ENCODE measurements at places on chromosomes 7 and 10.

DNA sequence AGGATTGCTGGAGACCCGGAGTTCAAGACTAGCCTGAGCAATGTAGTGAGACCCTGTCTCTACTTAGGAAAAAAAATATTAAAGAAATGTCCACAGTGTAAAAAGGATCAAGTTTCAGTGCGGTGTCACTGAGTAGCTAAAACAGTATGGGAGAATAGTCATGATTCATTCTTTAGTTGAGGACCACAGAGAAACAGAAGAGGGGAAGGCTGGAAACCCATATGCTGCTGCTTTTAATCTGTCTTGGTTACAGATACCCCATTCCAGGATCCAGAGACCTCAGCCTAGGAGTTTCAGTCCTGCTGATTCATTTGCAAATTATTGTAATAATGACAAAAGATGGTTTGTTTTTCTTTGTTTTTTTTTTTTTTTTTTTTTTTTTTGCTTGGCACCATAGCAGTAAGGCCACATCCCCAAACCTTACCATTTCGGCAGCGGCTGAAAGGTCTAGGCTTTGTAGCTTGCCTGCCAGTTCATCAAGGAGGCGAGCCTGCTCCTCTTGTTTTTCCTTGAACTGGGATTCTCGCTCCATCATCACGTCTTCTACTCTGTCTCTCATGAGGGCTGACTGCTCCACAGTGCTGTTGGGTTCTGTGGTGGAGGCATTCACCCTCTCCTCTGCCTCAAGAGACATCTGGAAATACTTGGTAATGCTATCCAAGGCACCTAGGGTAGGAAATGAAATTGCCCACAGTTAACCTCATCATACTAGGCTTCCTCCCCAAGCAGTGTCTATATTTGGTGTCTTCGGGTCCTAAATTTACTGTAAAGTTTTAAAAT lies 44.2 kb downstream of the DLD start:
- peak; percentile 75 for DNase-seq

DNA sequence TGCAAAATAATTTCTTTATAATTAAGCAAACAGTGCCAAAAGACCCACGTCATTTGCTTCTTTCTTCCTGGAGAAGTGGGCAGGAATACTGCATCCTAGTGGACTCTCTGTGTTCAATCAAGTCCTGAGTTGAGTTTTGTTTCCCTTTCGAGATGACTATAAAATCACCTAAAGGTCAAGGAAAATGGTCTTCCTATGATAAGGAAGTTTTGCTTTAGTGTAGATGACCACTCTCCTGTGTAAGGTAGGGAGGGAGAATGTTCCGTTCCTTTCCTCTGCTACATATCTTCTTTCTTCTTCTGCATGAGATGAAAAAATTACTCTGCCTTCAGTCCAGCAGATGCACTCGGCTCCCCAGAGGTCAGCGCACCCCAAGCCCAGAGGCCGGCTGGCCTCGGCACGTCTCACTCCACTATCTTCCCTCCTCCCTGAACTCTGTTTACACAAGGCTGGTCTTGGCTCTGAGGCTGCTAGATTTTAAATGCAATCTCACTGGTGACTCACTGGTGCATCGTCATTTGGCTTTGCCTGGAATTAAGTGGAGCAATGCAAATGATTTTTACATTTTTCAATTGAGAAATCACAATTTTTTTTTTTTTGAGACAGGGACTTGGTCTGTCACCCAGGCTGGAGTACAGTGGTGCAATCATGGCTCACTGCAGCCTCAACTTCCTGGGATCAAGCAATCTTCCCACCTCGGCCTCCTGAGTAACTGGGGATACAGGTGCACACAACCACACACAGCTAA lies 18.6 kb upstream of the VDAC2 start:
- peak; percentile 96 for DNase-seq

DNA sequence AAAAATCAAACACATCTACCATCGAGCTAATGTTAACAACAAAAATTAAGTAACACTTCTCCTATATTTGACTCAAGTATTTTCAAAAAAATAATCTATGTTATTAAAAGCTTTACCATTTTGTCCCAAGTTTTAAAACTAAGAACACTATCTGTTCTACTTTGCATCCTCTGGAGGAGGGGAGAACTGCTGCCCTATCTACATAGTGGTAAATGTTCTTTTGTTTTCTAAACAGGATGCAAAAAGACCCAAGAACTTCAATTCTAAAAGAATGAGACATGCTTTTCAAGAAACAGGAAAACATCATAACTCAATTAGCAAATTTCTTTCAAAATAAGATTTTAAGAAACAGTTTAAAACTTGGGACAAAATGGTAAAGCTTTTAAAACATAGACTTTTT lies 14.8 kb downstream of the SLC26A3 start:
- no peak for DNase-seq

DNA sequence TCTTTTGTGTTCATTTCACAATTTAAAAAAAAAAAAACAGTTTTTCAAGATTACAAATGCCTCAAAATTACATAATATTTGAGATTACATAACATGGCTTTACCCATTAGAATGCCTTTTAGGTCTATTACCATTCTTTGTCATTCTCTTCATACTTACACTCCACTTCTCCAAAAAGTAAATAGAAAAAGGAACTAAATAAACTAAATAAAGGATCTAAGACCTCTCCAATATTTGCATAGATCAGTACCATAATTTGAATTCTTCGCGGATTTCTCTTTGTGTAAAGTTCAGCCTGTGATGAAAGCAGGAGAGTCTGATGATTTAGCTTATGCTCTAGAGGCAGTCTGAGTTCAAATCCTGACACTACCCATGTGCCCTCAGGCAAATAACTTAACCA lies 56.4 kb upstream of the C1GALT1 start:
- DNase-seq, result no peak

- no peak for DNase-seq
These were observed 9.1 kb upstream of the ZYX start for GRCh38 chr7:143372070-143372469.

- DNase-seq, result no peak
These were observed 430.2 kb downstream of the LRMDA start for GRCh38 chr10:75861582-75861981.

DNA sequence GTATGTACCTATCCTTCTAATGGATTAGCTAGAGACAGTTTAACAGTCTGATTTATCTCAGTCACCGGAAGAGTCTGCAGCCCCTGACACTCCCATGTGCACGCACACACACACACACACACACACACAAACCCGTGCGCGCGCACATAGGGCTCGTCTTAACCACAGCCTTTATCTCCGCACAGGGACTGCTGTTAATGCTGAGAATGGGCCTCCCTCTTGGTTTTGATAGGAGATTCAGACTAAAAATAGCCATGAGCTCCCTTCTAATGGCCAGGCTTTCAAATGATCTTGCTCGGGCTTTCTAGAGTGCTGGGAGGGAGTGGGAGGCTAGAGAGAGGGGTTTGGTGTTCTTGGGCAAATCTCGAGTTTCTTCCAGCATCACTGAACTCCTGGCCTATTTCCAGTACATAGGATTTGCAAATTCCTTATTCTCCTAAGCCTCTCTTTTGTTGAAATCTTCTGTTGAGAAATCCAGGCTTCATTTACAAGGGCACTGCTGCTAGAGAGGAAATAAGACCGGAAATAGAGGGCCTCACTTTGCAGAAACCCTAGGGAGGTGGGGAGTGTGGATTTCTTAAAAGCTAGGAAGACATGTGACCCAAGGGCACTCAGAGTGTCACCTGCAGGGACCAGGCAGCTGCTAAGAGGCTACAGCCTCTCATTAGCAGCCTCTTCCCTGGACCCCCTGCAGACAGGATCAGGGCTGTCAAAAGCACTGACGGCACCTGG lies 2.4 kb downstream of the TMEM72 start:
- no peak for DNase-seq

DNA sequence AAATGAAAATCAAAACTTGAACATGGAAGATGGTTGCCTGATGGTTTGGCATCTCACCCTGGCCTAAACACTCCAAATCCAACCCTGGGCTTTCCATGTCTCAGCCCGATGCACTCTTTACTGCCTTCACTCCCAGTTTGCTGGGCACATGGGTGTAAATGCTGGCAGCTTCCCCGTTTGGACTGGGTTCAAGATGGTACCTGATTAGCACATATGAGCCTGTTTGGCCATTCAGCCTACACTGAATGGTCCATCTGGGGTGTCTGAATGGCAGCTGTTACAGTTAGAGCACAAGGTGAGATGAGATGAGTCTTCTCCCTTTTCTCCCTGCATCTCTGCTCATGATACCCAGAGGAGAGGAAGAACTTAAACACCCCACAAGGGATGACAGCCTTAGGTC lies 37.1 kb downstream of the ATXN7L1 start:
- no peak for DNase-seq

GRCh38 chr10:103458720-103459119 lies at the start of gene CALHM1:
TSS of gene CALHM1 (minus strand) at chr10:103458900. CDS start at chr10:103458751, 149 bp downstream.
- DNase-seq, result no peak

- peak; percentile 43 for DNase-seq
These were observed 28.2 kb downstream of the PPIF start for GRCh38 chr10:79375321-79376077.

DNA sequence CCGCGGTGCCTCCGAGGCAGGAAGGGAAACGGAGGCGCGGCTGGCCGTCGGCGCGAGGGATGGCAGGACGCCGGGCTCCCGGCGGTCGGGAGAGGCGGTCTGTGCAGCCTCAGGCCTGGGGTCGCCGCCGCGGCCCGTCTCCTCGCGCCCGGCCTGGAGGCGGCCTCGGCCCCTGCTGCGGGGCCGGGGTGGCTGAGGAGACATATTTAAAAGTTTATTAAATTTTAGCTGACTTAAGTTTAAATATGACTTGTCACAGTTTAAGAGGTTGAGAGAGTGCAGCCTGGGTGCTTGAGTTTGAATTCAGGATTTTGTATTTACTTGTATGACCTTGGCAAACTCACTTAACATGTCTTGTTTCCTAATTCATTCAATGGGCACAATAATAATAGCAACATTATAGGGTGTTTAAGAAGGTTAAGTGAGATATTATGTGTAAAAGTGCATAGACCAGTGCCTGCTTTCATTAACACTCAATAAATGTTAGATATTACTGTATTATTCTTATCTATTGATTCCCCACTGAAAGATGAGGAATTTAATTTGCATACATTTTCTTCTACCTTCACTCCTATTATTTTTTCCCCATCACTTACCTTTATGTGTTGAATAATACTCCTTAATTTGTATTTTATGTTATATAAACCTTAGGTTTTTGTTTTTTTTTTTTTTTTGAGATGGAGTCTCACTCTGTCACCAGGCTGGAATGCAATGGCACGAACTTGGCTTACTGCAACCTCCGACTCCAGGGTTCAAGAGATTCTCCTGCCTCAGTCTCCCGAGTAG lies 718 bp downstream of the DYNC2I1 start:
- no peak for DNase-seq

DNA sequence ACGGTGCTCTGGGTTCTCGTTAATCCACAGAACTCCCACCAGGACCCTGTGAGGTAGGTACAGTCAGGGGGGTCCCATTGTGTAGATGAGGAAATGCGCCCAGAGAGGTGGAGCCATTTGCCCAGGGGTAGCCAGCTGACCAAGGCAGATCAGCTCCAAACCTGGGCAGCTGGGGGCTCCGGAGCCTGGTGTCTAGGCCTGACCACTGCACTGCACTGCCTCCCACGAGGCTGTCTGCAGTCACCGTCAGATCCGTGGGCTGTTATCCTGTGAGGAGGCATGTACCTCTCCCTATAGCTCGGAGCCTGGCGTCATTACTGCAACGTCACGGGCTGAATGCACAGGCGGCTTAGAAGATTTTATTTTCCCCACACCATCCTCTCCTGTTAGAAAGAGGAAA lies 411.8 kb upstream of the FOXK1 start:
- DNase-seq, result no peak

GRCh38 chr10:29120216-29120615 lies 168.7 kb upstream of the LYZL1 start:
- DNase-seq, result peak; percentile 63

- DNase-seq, result no peak
These were observed 75.5 kb downstream of the RPS24 start for GRCh38 chr10:78109210-78109609.

DNA sequence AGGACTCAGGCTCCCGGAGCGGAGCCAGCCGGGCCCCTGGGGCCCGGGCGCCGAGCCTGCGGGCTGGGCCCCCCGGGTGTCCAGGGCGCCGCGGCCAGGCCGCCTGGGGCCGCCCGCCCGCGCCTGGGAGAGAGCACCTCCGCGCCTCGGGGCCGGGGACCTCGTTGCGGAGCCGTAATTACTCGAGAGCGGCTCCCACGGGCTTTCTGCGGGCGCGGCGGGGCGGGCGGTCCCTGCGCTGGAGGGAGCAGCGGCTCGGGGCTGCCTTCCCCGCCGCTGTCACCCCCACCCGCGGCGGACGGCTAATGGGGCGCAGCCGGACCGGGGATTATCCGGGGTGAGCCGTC lies 1.5 kb downstream of the GNB2 start:
- DNase-seq, result no peak

GRCh38 chr10:62801871-62802270 lies 2.6 kb upstream of the ADO start:
- DNase-seq, result no peak

DNA sequence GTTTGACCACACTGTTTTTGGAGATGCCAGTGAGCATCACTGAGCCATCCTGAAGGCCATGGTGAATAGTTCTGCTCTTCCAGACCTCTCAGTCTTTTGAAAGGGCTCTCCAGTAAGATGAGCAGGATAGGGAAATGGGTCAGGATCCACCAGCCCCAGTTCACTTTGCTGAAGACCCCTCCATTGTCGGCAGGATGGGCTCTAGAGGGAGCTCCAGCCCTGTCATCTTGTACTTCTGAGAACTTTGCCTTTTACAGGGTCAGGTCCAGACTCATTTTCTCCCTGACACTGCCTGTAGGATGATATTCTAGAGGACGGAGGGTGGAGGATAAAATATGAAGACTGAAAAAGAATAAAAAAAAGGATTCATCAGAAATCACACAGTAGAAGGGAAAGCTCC lies 13.1 kb downstream of the LHFPL3 start:
- DNase-seq, result peak; percentile 4

DNA sequence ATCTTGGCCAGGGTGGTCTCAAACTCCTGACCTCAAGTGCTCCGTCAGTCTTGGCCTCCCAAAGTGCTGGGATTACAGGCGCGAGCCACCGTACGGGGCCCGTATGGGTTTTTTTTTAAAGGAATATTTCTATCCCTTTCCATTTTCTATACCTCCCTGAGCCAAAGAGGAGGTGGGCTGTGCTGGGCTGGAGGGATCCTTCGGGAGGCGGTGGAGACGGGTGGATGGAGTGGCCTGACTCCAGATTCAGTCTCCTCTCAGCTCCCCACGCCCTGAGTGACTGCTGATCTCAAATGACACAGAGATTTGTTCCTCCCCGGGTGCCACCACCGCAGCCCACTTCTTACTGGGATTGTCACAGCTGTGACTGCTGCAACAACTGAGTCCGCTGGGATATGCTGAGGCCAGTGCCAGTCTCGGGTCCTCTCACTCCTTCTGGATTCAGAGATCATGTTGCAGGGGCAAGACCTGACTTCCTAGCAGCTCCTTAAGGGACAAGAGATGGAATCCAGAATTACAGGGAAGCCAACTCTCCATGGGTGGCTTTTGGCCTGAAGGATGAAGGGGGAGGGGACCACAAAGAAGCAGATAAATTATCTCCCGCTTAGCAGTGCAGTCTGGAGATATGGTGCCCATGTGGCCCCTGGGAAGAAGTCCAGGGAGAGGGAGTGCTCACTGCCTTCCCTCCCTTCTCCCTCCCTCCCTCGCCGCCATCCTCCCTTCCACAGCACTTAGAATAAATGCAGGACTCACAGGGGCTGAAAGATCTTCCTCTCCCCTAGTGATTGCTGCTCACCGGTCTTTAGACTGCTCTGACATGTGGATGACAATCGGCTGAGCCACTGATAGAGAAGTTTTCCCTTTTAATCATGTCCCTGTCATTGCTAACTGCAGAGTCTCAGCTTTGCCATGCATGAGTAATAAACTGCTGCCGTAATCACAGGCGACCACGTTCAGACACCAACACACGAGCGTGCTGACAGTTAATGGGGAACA lies 14.3 kb downstream of the GALNT17 start:
- no peak for DNase-seq

GRCh38 chr7:27147199-27148030 lies at the start of gene HOXA6:
TSS of gene HOXA6 (minus strand) at chr7:27147774. CDS start at chr7:27147749, 25 bp downstream.
- peak; percentile 80 for DNase-seq

Data from fibroblast of mammary gland (primary cell).